Renal cortical epithelial cell (primary cell): ENCODE measurements at places on chromosomes 1 and 21. TPM values are rescaled to one million over a fixed set of nuclear protein-coding genes. Genes with fewer than 3 reads are reported as not detected.
A peak's percentile ranks its signal among the peaks of the same experiment; 100 is the strongest.

DNA sequence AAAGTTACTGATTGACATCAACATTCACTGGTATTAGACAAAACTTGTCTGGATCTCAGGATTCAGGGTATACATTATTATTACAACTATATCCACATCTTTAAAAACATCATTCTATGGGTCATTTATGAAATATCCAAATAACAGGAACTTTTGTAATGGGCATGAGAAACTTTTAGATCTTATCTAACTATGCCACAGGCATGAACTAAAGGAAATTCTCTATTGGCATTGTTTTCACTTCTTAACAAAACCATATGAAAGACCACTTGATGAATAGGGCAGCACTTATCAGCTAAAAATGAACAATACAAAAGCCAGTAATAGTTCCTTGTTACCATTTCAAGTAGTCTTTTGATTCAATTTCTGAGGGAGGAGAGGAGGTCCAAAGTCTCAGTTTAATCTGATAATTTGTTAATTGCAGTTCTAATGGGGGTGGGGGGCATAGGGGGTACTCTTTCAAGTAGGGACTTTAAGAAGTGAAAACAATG lies 30.8 kb upstream of the CPLANE2 start:
- DNase-seq = no peak

GRCh38 chr21:16330908-16331268 lies 601.1 kb downstream of the USP25 start:
- DNase-seq = no peak

DNA sequence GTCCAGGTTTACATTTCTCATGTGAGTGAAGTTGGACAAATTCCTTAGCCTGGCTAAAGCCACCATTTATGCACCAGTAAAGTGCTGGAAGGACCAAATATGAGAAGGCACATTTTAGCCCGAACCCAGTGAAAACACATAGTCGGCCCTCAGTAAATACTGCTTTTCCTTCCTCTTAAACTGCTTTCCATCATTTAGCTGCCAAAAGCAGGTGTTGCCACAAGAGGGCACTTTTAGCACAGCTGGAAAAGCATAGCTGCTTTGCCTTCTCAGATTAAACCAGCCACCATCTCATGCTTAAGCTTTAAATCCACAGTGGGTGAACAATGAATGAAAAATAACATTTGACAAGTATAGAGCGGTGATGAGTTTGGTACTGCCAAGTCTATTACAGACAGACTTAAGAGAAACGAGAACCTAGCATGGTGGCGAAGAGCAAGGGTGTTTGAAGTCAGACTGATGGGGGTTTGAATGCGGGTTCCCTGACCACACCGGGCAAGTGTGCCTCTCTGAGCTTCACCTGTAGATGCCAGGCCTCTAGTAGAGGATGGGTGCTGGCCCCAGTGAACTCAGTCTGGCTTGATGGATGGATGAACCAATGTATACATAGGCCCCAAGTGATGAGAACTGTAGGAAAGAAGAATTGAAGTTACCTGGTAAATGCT lies 57.8 kb downstream of the SLC35D1 start:
- peak; percentile 74 for DNase-seq

DNA sequence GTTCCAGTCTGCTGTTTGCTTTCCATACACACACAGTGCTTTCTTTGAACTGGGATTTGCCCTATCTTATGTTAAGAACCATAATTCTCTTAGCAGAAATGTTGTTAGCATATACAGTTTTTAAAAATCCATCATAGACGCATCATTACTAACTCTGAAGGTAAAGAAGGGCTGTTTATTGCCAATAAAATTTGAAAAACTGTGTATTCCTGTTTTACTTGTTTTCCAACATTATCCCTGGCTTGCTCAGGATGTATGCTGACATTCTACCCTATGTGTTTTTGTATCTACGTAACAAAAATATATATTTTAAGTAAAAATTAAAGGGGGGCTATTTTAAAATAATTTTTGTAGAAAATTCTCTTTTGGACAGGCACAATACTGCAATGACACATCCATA lies 857.2 kb downstream of the BRINP3 start:
- no peak for DNase-seq

DNA sequence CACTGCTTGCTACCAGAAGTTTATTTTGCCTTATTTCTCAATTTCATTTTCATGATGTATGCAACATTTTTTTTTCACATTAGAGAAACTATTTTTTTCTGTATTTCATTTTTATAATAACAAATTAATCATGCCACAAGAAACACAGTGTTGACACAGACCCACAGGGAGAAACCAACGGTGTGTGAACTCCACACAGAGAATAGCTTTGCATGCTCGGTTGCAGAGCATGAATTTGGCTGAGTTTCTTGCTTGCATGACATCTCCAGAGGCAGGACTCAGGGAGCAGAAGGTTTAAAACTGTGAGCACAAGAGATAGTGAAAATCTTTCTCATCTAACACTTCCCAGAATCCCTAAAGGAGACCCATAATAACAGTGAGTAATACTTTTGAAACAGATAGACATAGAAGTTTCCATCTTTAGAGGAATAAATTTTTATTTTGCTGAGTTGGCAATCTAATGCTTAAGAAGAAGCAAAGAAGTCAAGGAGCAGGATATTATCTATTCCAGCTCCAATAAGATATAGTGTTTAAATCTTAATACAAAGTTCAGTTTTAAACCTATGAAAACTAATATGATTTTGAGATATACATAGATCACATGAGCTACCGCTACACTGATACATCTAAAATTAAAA lies 890.9 kb downstream of the MRPL39 start:
- peak; percentile 62 for DNase-seq

DNA sequence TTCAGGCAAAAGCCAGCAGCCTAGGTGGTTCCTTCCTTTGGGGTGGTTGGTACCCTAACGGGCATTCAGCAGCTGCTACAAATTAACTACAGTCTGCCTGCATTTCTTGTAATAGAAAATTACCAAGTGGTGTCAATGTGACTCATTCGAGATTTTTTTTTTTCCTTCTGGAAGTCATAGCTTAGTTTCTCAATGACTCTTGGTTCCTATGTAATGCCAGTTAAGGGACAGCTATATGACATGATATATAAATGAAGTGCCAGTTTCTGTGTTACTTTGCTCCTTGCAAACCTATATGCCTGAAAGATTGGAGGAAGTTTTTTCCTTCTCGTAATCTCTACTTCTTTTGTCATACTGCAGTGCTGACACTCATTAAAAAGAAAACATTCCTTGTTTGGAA lies 2.6 kb downstream of the MGST3 start:
- peak; percentile 86 for DNase-seq

DNA sequence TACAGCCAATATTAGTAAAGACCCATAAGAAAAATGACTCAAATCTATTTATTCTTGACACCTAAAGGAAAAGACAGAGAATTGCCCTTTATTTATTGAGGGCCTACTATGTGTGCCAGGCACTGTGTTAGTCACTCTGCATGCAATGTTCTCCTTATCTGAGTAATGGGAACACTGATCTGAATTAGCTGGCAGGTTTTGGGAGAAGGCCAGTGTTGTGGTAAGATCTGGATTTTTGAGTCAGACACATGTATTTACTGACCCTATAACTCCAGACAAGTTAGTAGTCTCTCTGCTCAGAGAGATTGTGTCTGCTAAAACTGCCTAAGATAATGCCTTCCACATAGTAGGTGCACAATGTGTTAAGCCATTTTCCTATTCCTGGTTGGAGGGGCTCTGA lies 17.3 kb downstream of the LCE4A start:
- DNase-seq = no peak

GRCh38 chr21:33963848-33964555 lies 48.4 kb upstream of the ATP5PO start:
- DNase-seq = no peak

DNA sequence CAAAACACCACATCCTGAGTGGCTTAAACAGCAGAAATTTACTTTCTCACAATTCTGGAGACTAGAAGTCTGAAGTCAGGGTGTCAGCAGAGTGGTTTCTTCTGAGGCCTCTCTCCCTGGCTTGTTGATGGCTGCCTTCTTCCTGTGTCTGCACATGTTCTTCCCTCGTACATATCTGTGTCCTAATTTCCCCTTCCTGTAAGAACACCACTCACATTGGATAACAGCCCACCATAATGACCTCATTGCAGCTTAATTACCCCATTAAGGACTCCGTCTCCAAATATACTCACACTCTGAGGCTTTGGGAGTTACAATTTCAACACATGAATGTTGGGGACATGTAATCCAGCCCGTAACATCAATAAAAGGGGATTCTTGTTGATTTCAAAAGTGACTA lies 23.4 kb downstream of the C8A start:
- DNase-seq = no peak

DNA sequence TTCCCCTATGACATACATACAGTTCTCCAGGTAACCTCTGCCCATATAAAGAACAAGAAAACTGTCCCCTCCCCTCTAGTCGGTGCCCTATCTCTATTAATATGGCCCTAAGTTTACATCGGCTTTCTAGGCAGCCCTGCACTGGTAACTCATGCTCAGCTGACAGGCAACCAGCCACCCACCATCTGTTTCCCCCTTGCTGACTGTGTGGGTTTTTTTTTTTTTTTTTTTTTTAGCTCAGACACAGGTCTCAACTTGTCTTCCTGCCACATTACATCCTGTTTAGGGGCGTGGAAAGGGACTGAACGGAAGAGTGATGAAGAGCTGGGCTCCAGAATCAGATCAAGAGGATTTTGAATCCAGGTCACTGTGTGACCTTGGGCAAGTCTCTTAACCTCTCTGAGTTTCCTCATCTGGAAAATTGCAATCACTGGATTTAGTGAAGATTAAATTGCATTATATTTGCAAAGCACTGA lies 14.0 kb downstream of the LAPTM5 start:
- DNase-seq = no peak

- DNase-seq = no peak
These were observed 16.5 kb upstream of the MPZL1 start for GRCh38 chr1:167705250-167705649.

DNA sequence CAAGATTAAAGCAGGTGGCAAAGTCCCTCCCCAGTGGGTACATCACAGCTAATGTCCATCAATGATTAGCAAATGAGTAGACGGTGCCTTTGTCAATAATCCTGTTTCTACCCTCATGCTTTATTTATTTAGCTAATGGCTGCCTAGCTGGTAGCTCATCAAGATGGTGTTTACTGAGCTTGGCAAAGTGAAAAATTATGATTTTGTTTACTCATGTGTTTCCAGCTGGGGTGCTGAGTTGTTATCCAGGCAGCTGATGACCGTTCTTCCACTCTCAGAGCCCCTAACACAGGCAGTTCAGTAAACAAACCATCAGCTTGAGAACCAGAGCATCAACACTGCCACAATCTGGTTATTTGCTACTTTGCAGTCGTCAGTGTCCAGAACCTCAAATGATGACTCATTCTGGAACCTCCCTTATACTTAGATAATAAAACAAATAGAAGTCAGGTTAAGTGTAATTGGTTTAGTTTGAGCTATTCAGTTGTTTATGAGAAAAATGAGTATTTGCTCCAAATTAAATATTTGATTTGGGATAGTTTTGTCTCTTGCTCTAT lies 163.9 kb downstream of the ST6GALNAC5 start:
- peak; percentile 73 for DNase-seq

DNA sequence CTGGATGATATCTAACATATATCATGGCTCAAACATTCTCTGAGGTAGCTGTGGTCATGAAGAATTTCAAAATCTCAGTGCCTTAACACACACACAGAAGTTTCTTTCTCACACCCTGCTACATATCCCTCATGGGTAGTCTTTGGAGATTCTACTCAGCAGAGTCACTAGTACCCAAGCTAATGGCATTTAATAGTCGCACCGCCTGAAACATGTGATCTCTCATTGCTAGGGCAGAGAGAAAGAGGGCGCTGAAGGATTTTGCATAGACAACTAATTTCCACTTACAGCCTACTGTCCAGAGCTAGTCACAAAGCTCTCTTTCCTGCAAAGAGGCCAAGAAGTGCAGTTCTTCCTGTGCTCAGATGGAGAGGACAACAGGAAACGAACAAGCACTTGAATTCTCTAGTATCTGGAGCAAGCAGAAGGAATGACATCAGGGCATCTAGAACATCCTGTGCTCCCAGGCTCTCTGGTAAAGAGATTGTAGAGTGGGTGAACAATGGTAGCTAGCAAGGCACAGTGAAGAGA lies 183.4 kb upstream of the PTBP2 start:
- peak; percentile 39 for DNase-seq

GRCh38 chr1:19651141-19651737 lies 7.1 kb downstream of the NBL1 start:
- peak; percentile 10 for DNase-seq

DNA sequence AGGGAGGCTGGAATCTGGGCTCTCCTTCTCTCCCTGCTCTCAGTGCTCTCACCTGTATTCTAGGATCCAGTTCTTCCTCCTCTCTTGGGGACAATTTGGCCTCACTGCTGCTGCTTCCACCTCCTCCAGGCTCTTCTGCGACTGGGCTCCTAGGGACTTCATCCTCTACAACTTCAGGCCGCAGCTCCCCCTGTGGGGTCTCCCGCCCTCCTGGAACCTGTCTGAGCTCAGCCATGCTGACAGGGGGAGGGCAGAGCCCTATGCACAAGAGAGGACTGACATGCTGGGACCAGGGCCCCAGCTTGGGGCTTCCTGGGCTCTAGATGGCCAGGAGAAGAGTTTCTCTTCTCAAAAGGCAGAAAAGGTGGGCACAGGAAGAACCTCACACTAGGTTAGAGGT lies 1.0 kb downstream of the SH3BP5L start:
- DNase-seq = no peak

DNA sequence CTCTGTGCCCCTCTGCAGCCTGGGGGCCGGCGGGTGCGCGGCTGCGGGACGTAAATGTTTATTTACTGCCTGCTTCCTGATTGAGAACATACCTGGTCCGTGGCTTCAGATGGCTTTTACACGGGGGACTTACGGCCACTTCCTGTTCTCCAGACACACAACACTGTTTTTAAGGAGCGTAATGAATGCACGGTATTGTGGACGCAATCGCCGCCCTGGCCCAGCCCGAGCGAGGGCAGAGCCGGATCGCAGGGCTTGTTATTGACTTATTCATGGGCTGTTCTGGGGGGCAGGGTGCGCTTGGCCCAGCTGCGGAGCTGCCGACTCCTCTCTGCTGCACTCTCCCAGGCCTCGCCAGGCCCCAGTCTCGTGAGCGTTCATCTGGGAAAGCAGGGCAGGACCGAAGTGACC lies 52.8 kb upstream of the ACTRT2 start:
- no peak for DNase-seq

- peak; percentile 93 for DNase-seq
These were observed 444.8 kb downstream of the KIF26B start for GRCh38 chr1:245599371-245600174.

Gene FCN3
- total RNA-seq = not detected in 2 replicates

Gene CCDC24
- 6.3 and 6.5 TPM in 2 replicates for total RNA-seq

Gene KIAA0319L
- total RNA-seq = 49.1 and 113 TPM in 2 replicates

Gene PPP1R8
- total RNA-seq = 47.1 and 61.7 TPM in 2 replicates

Gene CELA2A
- total RNA-seq = not detected in 2 replicates

Gene CDC42BPA
- total RNA-seq = 37.2 and 63.5 TPM in 2 replicates

Gene CFAP74
- total RNA-seq = not detected in 2 replicates

Gene LCE1F
- total RNA-seq = not detected in 2 replicates

Gene IVL
- 0.15 and 2.4 TPM in 2 replicates for total RNA-seq

Gene CDA
- 4.6 and 13.0 TPM in 2 replicates for total RNA-seq

Gene FH
- 85.8 TPM in 2 replicates for total RNA-seq

Gene SIKE1
- 65.8 and 85.7 TPM in 2 replicates for total RNA-seq

Gene SAMD13
- 0.80 and 1.2 TPM in 2 replicates for total RNA-seq

Gene SLC9C2
- 0.60 TPM in 1 of 2 replicates, not detected in the other for total RNA-seq

Gene OR2T35
- total RNA-seq = under 0.01 TPM in 1 of 2 replicates, not detected in the other

Gene VHLL
- total RNA-seq = not detected in 2 replicates

Gene VASH2
- total RNA-seq = 0.35 TPM in 1 of 2 replicates, not detected in the other
